ENCODE measurements at places on chromosomes 3 and 15. TPM values are rescaled to one million over a fixed set of nuclear protein-coding genes. Genes with fewer than 3 reads are reported as not detected.
A peak's percentile ranks its signal among the peaks of the same experiment; 100 is the strongest.

- H3K4me1 ChIP-seq, result peaks cover 69% of the 10 kb centered on the region
- no peak overlapping the region for H3K4me3 ChIP-seq
- peaks cover 53% of the 10 kb centered on the region for H3K36me3 ChIP-seq
Observed at GRCh38 chr3:44992555-44993470, 16.8 kb downstream of the EXOSC7 start.

- DNase-seq, result peak; percentile 2
- H3K27ac ChIP-seq, result no peak overlapping the region
- H3K4me1 ChIP-seq, result no peaks in the 10 kb centered on the region
Observed at GRCh38 chr3:167406876-167407492, 26.9 kb upstream of the ZBBX start.

- H3K36me3 ChIP-seq, result peaks cover 2% of the 10 kb centered on the region
- peak overlapping the region; percentile 83 for H3K27ac ChIP-seq
- H3K4me3 ChIP-seq, result no peak overlapping the region
Observed at GRCh38 chr3:29090912-29091597, 189.8 kb upstream of the RBMS3 start.

- peaks cover 66% of the 10 kb centered on the region for H3K36me3 ChIP-seq
- peak overlapping the region; percentile 79 for H3K4me3 ChIP-seq
- H3K4me1 ChIP-seq, result peaks cover 73% of the 10 kb centered on the region
- peak overlapping the region; percentile 100 for H3K27ac ChIP-seq
- no peaks in the 10 kb centered on the region for H3K27me3 ChIP-seq
Observed at GRCh38 chr15:63212050-63213004, 22.9 kb downstream of the RAB8B start.

DNA sequence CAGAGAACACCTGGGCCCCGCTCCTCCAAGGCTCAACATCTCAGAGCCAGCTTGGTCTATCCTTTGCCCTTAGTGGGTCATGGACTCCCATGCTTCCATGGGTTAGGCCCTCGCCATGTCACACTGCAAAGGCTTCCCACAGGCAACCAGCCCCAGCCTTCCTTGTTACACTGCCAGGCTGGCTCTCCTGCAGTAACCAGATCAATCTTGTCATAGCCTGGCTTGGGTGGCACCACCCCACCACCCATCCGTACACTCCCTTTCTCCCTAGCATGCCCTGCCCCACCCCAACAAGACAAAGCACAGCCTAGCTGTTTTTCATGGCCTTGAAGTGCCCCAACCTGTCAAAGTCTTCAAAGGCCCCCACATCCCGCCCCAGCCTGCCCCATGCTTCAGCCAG lies 30.5 kb downstream of the CA12 start:
- H3K27ac ChIP-seq, result no peak overlapping the region
- DNase-seq, result no peak
- no peaks in the 10 kb centered on the region for H3K4me1 ChIP-seq
- H3K36me3 ChIP-seq, result no peaks in the 10 kb centered on the region

DNA sequence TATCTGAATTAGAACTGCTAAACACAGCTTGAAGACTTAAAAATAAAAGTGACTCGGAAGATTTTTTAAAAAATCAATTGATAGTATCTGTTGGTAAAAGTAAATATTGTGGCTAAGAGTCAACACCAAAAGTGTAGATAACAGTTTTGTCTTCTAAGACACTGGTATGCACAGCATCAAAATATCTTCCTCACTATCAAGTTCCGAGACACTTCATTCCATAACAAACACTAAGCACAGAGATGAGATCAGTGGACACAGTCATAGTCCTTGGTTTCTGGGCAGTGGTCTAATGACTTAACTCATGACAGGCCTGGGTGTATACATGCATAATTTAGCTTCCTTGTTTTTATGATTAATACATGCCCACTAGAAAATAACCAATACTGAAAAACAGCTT lies 63.2 kb downstream of the PXYLP1 start:
- peak overlapping the region; percentile 27 for H3K4me3 ChIP-seq
- peaks cover 17% of the 10 kb centered on the region for H3K4me1 ChIP-seq
- H3K27me3 ChIP-seq, result no peaks in the 10 kb centered on the region
- peak overlapping the region; percentile 69 for H3K27ac ChIP-seq

The MAP6D1 gene
- 6.5 TPM for total RNA-seq

The TMIE gene
- total RNA-seq, result 0.41 TPM

DNA sequence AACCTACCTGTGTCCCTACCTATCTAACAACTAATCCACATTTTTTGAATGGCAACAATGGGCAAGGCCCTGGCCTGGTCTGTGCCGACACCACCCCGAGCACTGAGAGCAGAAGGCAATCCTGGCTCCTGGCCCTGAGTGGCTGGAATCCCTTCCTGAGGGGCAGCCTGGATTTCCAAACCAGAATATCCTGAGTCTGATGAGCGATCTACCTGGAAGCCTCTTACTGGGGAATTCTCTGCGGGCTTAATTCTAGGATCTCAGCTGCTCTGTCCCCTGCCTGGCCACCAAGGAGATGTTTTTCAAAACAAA lies 22.1 kb downstream of the ATP2B2 start:
- DNase-seq, result no peak
- H3K27ac ChIP-seq, result no peak overlapping the region
- H3K27me3 ChIP-seq, result no peaks in the 10 kb centered on the region
- H3K36me3 ChIP-seq, result no peaks in the 10 kb centered on the region
- H3K4me1 ChIP-seq, result no peaks in the 10 kb centered on the region

DNA sequence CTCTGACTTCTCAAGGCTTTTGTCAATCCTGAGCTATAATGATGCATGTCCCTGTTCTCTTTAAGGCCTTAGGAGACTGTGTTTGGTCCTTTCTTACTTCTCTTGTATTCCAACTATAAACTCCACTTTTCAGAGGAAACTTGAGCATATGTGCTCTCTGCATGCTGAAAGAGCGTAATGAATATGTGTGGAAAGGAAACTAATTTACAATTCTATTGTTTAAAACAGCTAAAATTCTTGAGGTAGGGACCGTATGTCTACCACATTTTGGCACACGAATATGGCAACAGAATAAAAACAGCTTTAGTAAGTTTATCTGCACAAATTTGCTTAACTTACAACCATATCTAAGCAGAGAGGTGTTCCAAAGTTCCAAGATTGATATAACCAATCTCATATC lies 242.0 kb upstream of the DCBLD2 start:
- no peak overlapping the region for H3K4me3 ChIP-seq
- H3K36me3 ChIP-seq, result no peaks in the 10 kb centered on the region
- no peaks in the 10 kb centered on the region for H3K27me3 ChIP-seq
- H3K27ac ChIP-seq, result no peak overlapping the region
- H3K4me1 ChIP-seq, result no peaks in the 10 kb centered on the region
- no peak for DNase-seq

The C3orf70 gene
- total RNA-seq, result 0.06 TPM

DNA sequence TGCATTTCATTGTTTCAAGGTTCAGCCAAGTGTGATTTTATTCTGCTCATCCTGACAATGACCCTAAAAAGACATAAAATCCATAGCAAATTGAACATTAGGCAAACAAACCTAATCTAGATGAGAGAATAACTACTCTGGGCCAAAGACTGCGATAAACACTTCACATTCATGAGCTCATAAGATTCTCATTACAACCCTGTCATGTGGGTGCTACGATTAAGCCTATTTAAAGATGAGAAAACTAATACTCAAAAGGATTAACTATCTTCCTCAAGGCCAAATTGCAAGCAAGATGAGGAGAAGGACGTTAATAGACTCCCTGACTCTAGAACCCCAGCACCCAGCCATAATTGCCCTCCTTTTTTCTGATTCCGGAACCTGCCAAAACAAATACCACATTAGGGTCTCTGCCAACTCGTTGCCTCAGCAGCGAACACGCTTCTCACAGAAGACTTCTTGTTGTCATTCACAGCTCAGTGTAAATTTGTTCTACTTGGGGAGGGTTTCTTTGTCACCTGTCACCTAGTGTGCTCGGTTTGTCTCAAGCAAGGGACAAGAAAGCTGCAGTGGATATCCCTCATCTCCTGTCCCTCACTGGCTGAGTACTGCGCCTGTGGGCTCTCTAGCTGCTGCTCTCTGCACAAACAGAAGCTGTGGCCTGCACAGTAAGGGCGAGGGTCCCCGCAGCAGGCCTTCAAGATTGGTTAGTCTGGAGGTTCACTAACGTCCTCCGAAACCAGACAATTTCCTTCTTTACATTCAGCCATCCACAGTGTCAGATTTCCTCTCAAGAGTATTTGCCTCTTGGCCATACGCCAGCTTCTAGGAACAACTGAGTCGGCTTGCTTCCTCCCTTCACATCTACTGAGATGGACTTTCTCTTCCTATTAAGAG lies 200.0 kb upstream of the UBE2E2 start:
- H3K4me3 ChIP-seq, result no peak overlapping the region
- H3K27me3 ChIP-seq, result no peaks in the 10 kb centered on the region
- no peaks in the 10 kb centered on the region for H3K36me3 ChIP-seq
- no peak for DNase-seq
- H3K4me1 ChIP-seq, result no peaks in the 10 kb centered on the region
- H3K27ac ChIP-seq, result no peak overlapping the region

DNA sequence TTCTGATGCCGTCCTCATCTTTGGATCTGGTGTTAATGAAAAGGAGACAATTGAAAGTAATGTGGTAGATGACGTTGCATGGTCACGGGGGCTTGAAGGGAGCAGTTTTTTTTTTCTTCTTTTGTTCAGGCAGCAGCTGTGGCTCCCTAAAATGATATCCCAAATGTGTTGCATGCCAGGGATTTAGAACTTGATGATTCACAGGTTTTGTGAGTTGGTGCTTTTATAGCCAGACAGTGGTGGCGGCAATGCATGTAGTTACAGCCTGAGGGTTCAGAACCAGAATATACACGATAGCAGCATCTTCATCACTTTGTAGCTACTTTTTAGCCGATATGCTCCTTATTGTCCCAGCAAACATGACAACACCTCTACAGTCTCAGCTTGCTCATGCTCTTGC lies 133.4 kb downstream of the CHST2 start:
- H3K27me3 ChIP-seq, result no peaks in the 10 kb centered on the region
- H3K4me3 ChIP-seq, result no peak overlapping the region

DNA sequence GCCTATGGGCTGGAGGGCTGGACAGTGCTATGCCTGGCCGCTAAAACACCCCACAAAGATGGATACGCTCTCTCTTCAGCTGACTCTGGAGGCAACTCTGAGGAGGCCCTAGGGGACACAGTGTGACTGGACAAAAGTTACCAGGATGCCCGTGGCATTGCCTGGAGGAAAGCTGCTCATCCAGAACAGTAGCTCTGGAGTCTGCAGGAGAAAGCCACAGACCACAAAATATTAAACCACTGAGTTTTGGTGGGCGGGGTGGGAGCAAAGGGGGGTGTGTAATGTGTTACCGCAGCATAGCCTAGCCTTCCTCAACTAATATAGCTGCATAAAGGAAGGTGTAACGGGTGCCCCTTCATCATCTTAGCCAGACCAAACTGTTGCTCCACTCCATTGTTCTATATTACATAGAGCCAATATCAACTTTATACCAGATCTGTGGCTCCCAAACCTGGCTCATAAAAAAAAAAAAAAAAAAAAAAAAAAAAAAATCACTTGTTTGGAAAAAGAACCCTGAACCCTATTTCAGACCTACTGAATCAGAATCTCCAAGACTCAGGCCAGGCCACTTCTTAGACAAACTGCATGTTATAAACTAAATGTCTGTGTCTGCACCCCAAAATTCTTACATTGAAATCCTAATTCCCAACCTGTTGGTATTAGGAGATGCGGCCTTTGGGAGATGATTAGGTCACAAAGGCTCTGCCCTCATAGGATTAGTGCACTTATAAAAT lies 132.6 kb downstream of the TNIK start:
- peaks cover 4% of the 10 kb centered on the region for H3K36me3 ChIP-seq
- H3K4me1 ChIP-seq, result peaks cover 46% of the 10 kb centered on the region
- H3K27me3 ChIP-seq, result no peaks in the 10 kb centered on the region
- DNase-seq, result no peak
- no peak overlapping the region for H3K4me3 ChIP-seq

GRCh38 chr3:31937225-31937624 lies 43.8 kb downstream of the OSBPL10 start:
- no peak for DNase-seq
- no peaks in the 10 kb centered on the region for H3K36me3 ChIP-seq
- H3K4me3 ChIP-seq, result no peak overlapping the region
- H3K27ac ChIP-seq, result no peak overlapping the region
- no peaks in the 10 kb centered on the region for H3K27me3 ChIP-seq

GRCh38 chr3:46878781-46879436 lies 1.4 kb downstream of the PTH1R start:
- H3K27me3 ChIP-seq, result peaks cover 43% of the 10 kb centered on the region
- no peak overlapping the region for H3K27ac ChIP-seq
- no peaks in the 10 kb centered on the region for H3K36me3 ChIP-seq
- DNase-seq, result no peak
- H3K4me1 ChIP-seq, result peaks cover 6% of the 10 kb centered on the region
- no peak overlapping the region for H3K4me3 ChIP-seq

- H3K36me3 ChIP-seq, result peaks cover 58% of the 10 kb centered on the region
- no peak for DNase-seq
- no peaks in the 10 kb centered on the region for H3K27me3 ChIP-seq
- H3K4me3 ChIP-seq, result no peak overlapping the region
- H3K4me1 ChIP-seq, result no peaks in the 10 kb centered on the region
Observed at GRCh38 chr3:44825264-44825925, 36.3 kb upstream of the TMEM42 start.

The ITIH3 gene
- total RNA-seq, result not detected

The MEF2A gene
- total RNA-seq, result 21.9 TPM

DNA sequence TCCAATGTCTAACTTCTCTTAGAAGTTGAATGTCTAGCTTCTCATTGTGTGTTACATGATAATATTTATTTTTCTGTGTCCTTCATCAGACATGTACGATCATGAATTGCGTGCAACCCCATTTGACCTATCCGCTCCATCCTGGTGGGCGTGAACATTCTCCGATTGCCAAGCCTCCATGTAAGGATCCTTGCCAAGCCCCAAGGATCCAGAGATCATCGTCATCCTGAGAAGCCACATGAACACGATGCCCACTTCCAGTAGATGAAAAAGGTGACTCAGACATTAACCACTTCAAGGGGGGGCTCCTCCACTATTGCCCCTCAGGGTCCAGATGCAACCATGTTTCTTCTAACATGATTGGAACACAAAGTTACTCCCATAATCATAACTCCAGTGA lies 25.5 kb upstream of the KNG1 start:
- H3K27me3 ChIP-seq, result peaks cover 9% of the 10 kb centered on the region

- no peak for DNase-seq
- H3K27me3 ChIP-seq, result no peaks in the 10 kb centered on the region
- no peaks in the 10 kb centered on the region for H3K36me3 ChIP-seq
- peaks cover 8% of the 10 kb centered on the region for H3K4me1 ChIP-seq
- H3K27ac ChIP-seq, result no peak overlapping the region
Observed at GRCh38 chr15:78999636-79000035, 54.8 kb upstream of the CTSH start.

- H3K27ac ChIP-seq, result no peak overlapping the region
- H3K36me3 ChIP-seq, result peaks cover 21% of the 10 kb centered on the region
- DNase-seq, result no peak
- no peak overlapping the region for H3K4me3 ChIP-seq
- H3K27me3 ChIP-seq, result no peaks in the 10 kb centered on the region
Observed at GRCh38 chr15:31385736-31386135, 59.1 kb downstream of the KLF13 start.

The SAMD7 gene
- not detected for total RNA-seq

The DUOXA2 gene
- not detected for total RNA-seq

GRCh38 chr3:78707609-78708008 lies 1060.2 kb downstream of the ROBO1 start:
- H3K36me3 ChIP-seq, result no peaks in the 10 kb centered on the region
- peak overlapping the region; percentile 65 for H3K27ac ChIP-seq
- H3K27me3 ChIP-seq, result no peaks in the 10 kb centered on the region
- peak; percentile 2 for DNase-seq
- peaks cover 9% of the 10 kb centered on the region for H3K4me1 ChIP-seq

Data from activated naive CD8-positive, alpha-beta T cell treated with anti-CD3 and anti-CD28 coated beads for 36 hours (primary cell).